Osteoblast (primary cell): ENCODE measurements at places on chromosomes 4 and X. TPM values are rescaled to one million over a fixed set of nuclear protein-coding genes. Genes with fewer than 3 reads are reported as not detected.
A peak's percentile ranks its signal among the peaks of the same experiment; 100 is the strongest.

- no peaks in the 10 kb centered on the region for H3K36me3 ChIP-seq
- H3K27ac ChIP-seq, result no peak overlapping the region
- DNase-seq, result no peak
Observed at GRCh38 chr4:188767496-188767895, 628.3 kb downstream of the TRIML1 start.

- no peak for DNase-seq
- H3K4me1 ChIP-seq, result no peaks in the 10 kb centered on the region
- no peaks in the 10 kb centered on the region for H3K27me3 ChIP-seq
- H3K27ac ChIP-seq, result no peak overlapping the region
Observed at GRCh38 chrX:98405376-98405775, 1521.7 kb downstream of the RPA4 start.

DNA sequence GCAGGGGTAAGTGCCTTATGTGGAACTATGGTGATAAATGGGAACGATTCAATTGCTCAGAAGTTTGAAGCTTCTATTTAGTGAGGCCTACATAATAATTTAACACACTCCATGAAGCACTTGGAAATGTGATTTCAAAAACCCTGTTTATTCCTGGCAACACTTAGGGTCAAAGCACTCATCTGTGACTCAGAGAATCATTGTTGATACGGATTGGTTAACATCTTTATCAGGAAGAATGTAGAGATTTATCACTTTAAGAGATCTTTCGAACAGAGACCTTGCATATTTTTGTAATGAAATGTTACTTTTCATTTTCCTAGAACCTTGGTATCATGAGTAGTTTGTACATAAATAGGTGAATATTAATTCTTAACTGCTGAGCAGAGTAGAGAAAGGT lies 269.1 kb upstream of the SLIT2 start:
- H3K4me3 ChIP-seq, result no peak overlapping the region
- peak overlapping the region; percentile 86 for H3K27ac ChIP-seq
- no peaks in the 10 kb centered on the region for H3K36me3 ChIP-seq
- peaks cover 23% of the 10 kb centered on the region for H3K4me1 ChIP-seq
- no peak for DNase-seq

GRCh38 chr4:101328063-101328602 lies 19.2 kb downstream of the PPP3CA start:
- no peak overlapping the region for H3K27ac ChIP-seq
- DNase-seq, result no peak
- H3K4me3 ChIP-seq, result no peak overlapping the region
- no peaks in the 10 kb centered on the region for H3K36me3 ChIP-seq
- no peaks in the 10 kb centered on the region for H3K27me3 ChIP-seq

- DNase-seq, result no peak
- no peak overlapping the region for H3K4me3 ChIP-seq
- no peaks in the 10 kb centered on the region for H3K27me3 ChIP-seq
Observed at GRCh38 chr4:42331914-42332368, 65.3 kb upstream of the SHISA3 start.

GRCh38 chr4:31246856-31247255 lies 526.7 kb downstream of the PCDH7 start:
- H3K27ac ChIP-seq, result no peak overlapping the region
- H3K4me1 ChIP-seq, result no peaks in the 10 kb centered on the region
- H3K36me3 ChIP-seq, result no peaks in the 10 kb centered on the region
- DNase-seq, result no peak
- H3K4me3 ChIP-seq, result no peak overlapping the region

- DNase-seq, result peak; percentile 61
- H3K36me3 ChIP-seq, result no peaks in the 10 kb centered on the region
- no peak overlapping the region for H3K4me3 ChIP-seq
- H3K27ac ChIP-seq, result no peak overlapping the region
Observed at GRCh38 chr4:138734746-138735145, 280.8 kb upstream of the NOCT start.

The SMPX gene
- not detected in 2 replicates for total RNA-seq

The RXFP1 gene
- not detected in 2 replicates for total RNA-seq

The XKRX gene
- under 0.01 and 0.29 TPM in 2 replicates for total RNA-seq
